RCC 7860 (cell line): ENCODE measurements at places on chromosomes 2 and 18.

DNA sequence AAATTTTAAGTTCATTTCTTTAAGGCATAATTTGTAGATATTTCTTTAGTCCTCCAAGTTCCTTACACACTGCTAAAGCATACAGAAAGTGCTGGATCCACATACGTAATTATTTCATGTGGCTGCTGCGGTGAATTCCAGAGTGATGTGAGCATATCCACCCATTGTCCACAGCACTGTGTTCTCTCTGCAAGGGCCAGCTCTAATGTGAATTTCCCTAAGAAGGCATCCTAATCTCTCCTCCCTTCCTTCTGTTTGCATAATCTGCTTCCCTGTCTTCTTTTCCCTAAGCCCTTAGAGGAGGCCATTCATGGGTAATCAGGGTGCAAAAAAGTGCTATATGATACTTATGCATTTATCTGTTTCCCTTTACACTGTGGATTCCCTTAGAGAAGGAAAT is 57.2 kb downstream of the COBLL1 start:
- no peak for DNase-seq

- no peak for DNase-seq
Observed at GRCh38 chr2:5766561-5766960, 74.4 kb downstream of the SOX11 start.

DNA sequence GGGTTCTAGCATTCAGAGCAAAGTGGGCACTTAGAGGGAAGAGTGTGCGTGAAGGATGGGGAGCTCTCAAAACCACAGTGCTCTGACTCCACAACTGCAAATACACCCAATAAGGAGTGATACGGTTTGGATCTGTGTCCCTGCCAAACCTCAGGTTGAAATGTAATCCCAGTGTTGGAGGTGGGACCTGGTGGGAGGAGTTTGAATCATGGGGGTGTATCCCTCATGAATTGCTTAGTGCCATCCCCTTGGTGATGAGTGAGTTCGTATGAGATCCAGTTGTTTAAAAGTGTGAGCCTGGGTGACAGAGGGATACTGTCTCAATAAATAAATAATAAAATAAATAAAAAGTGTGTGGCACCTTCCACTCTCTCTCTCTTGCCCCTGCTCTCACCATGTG is 50.3 kb upstream of the CCDC85A start:
- DNase-seq, result no peak

- no peak for DNase-seq
Observed at GRCh38 chr2:56099963-56100362, 83.8 kb upstream of the CCDC85A start.

- DNase-seq, result no peak
Observed at GRCh38 chr2:144014103-144014502, 505.8 kb downstream of the ZEB2 start.

- DNase-seq, result peak; percentile 12
Observed at GRCh38 chr2:199811346-199811745, 39.6 kb downstream of the FTCDNL1 start.

- peak; percentile 55 for DNase-seq
Observed at GRCh38 chr2:150663143-150663542, 175.7 kb upstream of the RND3 start.

DNA sequence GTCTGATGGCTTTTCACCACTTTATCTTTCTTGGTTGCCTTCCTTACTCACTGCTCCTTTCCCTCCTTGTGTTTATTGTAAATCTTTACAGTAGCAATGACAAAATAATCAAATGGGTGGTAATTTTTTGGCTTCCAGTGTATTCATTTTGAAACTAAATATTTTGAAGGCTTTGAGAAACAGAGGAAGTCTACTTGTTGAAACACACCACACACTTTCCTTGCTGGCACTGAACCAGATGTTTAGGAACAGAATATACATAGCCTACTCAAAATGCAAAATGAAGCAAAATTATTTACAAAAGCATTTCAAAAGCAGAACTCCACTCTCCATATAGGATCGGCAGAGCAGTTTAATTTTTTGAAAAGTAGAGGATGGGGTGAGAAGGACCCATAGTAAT is 189.8 kb downstream of the LTBP1 start:
- no peak for DNase-seq

GRCh38 chr2:134657650-134658250 is 61.0 kb downstream of the TMEM163 start:
- no peak for DNase-seq

- DNase-seq, result no peak
Observed at GRCh38 chr18:42617221-42617620, 498.3 kb downstream of the RIT2 start.

GRCh38 chr2:69559442-69560146 is 83.9 kb downstream of the AAK1 start:
- peak; percentile 64 for DNase-seq

DNA sequence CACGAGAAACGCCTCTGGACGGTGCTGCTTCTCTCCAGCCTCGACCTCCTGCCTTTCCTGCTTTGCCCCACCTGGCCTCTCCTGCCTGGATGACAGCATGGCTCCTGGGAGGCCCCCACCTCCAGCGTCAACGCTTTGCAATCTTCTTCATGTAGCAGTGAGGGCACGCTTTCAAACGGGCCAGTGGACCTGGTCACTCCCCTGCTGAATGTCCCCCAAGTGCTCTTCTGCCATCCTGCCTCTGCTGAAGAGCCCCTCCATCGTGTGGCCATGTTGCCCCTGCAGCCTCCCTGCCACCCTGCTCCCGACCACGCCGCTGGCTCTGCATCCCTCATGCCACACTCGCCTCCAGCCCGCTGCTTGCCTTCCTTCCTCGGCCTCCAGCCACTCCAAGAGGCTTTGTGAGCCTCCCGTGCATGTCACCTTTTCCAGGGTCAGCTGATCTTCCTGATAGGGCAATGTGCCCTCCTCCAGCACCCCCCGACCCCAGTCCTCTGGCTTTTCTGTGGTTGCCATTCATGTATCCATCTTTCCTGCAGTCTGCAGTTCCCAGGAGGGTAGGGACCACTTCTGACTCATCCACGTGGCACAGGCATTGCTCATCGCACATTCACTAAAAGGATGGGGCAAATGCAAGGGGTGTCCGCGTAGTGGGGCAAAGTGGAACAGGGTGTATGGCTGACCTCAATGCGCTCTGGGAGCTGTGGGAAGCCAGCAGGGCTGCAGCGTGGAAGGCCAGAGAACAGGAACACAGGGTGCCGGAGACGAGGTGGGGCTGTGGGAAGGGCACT is 268.8 kb downstream of the TWIST2 start:
- peak; percentile 39 for DNase-seq

GRCh38 chr2:55860832-55861231 is 62.8 kb downstream of the EFEMP1 start:
- no peak for DNase-seq

GRCh38 chr18:53147472-53147871 is 807.5 kb downstream of the DCC start:
- DNase-seq, result no peak

- no peak for DNase-seq
Observed at GRCh38 chr2:61962095-61962984, 56.9 kb downstream of the COMMD1 start.

DNA sequence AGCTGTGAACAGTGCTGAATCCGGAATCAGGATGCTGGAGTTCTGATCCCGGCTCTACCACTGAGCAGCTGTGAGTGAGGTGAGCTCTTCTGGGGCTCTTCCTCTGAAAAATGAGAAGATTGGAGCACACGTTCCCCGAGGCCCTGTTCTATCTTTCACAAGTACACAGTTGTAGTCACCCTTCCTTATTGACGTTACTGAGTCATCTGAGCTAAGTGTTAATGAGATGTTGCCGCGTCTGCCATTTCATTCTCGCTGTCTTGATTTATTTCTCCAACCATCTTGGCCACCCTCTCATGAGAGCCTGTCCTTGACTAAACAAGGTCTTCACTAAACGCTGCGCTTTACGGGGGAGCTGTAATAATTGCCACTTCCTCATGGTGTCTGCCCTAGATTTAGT is 31.9 kb upstream of the EFR3B start:
- no peak for DNase-seq

GRCh38 chr2:61774351-61774750 is 79.5 kb downstream of the FAM161A start:
- DNase-seq, result no peak

GRCh38 chr2:214536625-214537024 is 125.8 kb downstream of the VWC2L start:
- no peak for DNase-seq

DNA sequence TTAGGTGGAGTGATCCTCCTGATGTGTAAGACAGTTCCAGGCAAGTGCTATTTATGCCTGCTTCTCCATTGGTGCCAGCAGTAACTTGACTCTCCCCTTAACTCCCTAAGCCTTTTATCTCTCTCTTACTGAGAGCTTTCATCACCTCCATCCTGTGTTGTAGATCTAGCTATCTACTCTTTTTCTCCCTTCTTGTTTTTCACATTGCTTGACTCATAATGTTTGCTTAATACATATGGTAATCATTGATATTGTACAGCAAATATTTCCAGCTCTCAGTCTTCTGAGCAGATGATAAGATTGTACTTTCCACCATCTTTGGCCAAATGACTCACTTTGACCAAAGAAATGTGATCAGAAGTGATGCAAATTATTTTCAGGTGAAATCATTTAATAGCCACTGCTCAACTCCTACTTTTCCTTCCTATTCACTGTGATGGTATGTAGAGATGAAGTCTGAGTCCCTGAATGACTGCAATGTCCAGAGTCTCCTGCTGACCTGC is 165.0 kb downstream of the PLCL1 start:
- peak; percentile 39 for DNase-seq

DNA sequence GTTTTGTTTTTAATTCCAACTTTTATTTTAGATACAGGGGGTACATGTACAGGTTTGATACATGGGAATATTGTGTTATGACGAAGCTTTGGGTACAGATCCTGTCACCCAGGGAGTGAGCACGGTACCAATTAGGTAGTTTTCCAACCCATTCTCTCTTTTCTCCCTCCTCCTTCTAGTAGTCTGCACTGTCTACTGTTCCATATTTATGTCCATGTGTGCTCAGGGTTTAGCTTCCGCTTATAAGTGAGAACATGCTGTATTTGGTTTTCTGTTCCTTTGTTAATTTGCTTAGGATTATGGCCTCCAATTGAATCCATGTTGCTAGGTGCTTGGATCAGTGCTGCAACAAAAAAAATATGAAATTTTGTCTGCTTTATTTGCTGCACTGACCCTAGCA is 659.3 kb upstream of the TMEFF2 start:
- DNase-seq, result no peak
